ENCODE measurements at places on chromosomes 4 and X.

- no peak for DNase-seq
Measured at GRCh38 chr4:148842843-148843242, 400.6 kb upstream of the NR3C2 start.

DNA sequence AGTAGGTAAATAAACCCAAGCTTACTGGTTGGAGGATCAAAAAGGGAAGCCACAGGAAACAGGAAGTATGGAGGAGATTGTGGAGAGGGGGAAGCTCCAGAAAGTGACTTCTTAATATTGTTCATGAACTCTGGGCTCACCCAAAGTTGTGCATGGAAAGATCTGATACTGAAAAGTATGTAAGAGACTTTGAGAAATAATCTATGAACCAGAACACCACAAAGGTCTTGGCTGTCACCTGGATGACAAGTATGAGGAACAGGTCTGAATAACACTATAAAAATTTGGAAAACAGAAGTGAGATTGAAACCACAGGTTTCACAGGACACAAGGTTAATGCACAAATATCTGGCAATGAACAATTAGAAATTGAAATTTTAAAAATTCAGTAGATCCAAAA lies 567.4 kb downstream of the INPP4B start:
- DNase-seq = no peak

DNA sequence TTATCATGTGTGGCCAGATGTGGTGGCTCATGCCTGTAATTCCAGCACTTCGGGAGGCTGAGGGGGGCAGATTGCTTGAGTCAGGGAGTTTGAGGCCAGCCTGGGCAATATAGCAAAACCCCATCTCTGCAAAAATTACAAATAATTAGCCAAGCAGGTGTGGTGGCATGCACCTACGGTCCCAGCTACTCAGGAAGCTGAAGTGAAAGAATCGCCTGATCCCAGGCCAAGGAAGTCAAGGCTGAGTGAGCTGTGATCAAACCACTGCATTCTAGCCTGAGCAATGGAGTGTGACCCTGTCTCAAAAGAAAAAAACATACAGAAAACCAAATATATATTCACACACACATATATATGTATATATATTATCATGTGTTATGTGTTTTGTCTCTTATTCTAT lies 15.0 kb downstream of the APELA start:
- DNase-seq = no peak

GRCh38 chr4:107603430-107603829 lies 116.6 kb downstream of the PAPSS1 start:
- DNase-seq = no peak

- no peak for DNase-seq
Measured at GRCh38 chr4:2795893-2796848, 3.3 kb downstream of the SH3BP2 start.
